ENCODE measurements at places on chromosomes 5 and 9.

GRCh38 chr9:97722331-97722730 is 25.2 kb upstream of the XPA start:
- DNase-seq = no peak

DNA sequence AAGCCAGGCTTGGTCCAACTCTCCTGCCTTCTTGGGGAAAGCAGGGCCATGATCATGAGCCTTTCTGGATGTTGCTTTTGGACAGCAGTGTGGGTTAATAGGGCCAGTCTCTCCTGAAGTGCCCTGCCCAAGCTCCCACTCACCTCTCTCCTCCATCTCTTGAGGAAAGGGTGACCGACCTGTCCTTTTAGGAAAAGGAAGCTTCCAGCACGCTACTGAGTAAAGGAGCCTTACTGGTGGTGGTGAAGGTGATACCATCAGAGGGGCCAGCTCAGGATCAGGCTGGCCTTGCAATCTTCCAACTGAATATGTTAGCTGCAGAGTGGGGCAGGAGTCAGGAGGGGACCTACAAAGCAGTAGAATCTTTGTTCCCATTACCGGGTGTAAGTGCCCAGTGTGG is 2.2 kb upstream of the RGS3 start:
- no peak for DNase-seq

- DNase-seq = no peak
Observed at GRCh38 chr5:145775893-145776444, 59.2 kb downstream of the PRELID2 start.

- DNase-seq = no peak
Observed at GRCh38 chr5:138900281-138900965, 25.3 kb upstream of the LRRTM2 start.

GRCh38 chr9:130414910-130415746 is 29.6 kb upstream of the ASS1 start:
- no peak for DNase-seq

GRCh38 chr5:38775218-38775840 is 70.5 kb upstream of the OSMR start:
- no peak for DNase-seq

DNA sequence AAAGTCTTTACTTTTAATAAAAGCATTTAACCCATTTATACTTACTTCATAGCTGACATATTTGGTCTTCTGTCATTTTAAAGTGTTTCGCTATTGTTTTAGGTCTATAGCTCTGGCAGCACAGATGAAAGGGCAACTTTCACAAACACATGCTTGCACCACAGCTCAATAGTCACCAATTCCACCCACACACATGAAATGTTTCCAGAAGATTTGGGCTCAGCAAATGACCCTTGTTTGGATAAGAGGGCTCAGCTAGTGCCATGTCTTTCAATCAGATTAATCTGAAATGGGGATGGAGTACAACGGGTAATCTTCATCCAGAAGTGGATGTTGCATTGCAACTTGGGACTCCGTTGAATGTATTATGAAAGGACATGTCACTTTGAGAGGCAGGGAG is 176.0 kb downstream of the FGF18 start:
- no peak for DNase-seq

- no peak for DNase-seq
Observed at GRCh38 chr5:178209334-178210072, 5.2 kb downstream of the HNRNPAB start.

GRCh38 chr5:116529615-116530014 is 45.0 kb downstream of the SEMA6A start:
- no peak for DNase-seq

GRCh38 chr9:131394464-131395156 is 724 bp downstream of the PRRC2B start:
- no peak for DNase-seq

DNA sequence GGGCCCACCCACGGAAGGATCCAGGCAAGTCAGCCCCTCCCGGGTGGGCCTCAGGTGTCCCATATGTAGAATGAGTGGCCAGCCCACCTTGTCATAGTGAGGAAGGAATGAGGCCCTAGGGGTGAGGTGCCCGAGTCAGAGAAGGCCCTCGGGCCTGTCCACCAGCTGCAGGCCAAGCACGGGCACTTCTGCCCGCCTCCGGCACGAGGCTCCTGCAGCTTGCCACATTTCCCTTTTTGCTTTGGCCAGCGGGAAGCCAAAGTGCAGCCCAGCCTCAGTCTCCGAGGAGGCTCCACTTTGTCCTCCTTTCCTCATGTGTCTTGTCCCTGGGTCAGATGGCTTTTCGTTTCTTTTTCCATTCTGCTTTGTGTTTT is 72.9 kb downstream of the PSMB7 start:
- no peak for DNase-seq

GRCh38 chr5:151632524-151632923 is 41.4 kb upstream of the FAT2 start:
- no peak for DNase-seq

GRCh38 chr5:119402555-119402954 is 46.7 kb downstream of the TNFAIP8 start:
- DNase-seq = no peak

- DNase-seq = no peak
Observed at GRCh38 chr5:7894860-7895259, 25.9 kb downstream of the MTRR start.

DNA sequence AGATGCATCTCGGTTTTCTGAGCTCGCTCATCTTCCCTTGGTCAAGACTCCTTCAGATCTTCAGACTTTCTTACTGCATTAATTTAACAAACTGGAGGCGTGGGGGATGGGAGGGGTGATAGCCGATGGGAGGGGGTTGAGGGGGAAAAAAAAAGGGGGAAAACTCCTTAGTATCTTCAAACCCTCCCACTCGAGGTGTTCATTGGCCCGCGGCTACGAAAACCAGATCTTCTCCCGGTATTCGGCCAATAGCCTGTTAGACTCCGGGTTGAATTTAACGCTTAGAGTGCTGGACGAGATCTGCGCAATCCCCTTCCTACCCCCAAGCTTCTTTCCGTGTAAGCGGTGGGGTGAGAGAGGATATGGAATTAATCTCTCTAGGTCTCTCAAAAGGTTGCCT is 689 bp upstream of the GLRA1 start:
- no peak for DNase-seq

DNA sequence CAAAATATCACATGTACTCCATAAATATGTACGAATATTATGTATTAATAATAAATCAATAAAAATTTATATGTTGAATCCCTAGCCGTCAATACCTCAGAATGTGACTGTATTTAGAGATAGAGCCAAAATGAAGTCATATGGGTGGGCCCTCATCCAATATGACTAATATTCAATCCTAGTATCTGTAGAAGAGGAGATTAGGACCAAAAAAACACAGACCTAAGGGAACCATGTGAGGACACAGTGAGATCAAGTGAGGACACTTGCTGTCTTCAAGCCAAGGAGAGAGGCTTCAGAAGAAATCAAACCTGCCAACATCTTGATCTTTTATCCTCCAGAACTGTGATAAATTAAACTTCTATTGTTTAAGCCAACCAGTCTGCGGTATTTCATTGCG is 3.7 kb upstream of the AMACR start:
- no peak for DNase-seq
